ENCODE measurements at places on chromosomes 1 and 21.

DNA sequence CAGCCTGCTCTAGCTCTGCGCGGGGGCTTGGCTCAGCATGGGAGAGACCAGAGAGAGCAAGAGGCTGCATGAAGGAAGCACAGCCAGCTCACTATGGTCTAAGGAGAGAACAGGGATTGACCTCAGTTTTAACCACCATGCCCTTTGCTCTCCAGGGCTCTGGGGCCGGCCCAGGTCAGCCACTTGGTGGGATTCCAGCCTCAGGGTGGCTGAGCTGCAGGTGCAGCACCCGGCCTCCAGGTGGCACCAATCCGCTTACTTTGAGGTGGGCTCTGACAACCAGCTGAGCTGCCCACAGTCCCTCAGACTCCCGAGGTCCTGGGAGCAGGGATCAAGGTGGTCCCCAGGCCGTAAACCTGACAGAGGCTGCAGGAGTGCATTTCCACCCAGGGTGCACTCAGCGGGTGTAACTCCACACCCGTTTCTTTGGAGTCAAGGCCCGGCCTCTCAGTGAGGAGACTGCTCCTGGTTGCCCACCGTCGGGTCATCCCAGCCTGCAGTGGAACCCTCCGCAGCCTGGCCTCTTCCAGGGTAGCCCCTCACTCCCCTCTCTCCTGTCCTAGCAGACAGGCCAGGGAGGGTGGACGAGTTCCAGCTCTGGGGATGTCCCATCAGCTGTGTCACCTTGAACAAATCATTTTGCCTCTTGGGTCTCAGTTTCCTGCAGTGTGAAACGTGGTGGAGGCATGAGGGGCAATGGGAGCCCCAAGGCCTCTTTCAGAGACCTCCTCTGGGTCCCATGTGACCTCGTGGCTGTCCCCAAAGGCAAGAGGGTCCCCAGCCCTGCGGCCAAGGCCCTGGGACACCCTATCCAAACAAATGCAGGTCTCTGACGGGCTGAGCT, 607 bp upstream of the LGR6 start:
- DNase-seq, result peak; percentile 59

DNA sequence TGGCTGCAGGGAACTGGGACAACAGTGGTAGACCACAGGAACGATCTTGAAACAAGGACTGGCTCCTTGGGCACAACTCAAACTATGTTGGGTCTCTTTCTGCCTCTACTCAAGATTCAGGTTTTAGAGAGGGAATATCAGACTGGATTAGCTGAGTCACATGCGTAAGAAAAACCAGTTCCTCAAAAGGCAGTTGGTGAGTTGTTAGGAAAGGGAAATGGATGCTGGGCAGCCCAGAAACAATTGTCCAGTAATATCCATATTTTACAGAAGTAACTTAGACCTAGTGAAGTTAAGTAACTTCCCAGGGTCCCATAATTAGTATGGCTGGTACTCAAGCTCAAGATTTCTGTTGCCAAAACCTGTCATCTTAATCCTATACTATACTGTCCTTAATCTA, 27.0 kb upstream of the TMEM39B start:
- no peak for DNase-seq

- no peak for DNase-seq
Observed at GRCh38 chr1:95953015-95953414, 719.0 kb downstream of the RWDD3 start.

DNA sequence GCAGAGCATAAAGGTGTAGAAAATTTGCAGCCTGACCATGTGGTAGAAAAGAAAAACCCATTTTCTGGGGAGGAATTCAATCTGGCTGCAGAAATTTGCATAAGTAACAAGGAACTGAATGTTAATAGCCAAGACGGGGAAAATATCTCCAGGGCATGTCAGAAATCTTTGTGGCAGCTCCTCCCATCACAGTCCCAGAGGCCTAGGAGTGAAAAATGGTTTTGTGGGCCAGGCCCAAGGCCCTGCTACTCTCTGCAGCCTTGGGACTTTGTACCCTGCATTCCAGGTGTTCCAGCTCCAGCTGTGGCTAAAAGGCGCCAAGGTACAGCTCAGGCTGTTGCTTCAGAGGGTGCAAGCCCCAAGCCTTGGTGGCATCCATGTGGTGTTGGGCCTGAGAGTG, 152.9 kb downstream of the PATJ start:
- no peak for DNase-seq

DNA sequence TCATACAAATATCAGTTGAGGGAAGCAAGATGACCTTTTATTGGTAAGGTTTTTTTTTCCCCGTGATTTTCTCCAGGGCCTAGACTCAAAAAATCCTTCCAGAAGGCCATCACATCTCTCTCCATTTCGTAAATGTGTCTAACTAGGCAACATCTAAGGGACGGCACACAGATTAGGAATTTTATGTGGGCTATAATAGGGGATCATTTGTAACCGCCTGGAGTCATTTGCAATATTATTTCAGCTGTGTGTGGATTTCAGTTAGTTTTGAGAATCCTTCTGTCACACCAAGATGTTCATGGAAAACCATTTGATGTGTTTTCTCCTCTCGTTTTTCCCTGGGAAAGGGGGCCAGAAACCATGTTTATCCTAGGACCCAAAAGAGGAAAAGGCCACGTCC, 63.1 kb downstream of the ATP5PO start:
- DNase-seq, result no peak

- DNase-seq, result no peak
Observed at GRCh38 chr1:70353601-70354331, 756 bp downstream of the ANKRD13C start.

DNA sequence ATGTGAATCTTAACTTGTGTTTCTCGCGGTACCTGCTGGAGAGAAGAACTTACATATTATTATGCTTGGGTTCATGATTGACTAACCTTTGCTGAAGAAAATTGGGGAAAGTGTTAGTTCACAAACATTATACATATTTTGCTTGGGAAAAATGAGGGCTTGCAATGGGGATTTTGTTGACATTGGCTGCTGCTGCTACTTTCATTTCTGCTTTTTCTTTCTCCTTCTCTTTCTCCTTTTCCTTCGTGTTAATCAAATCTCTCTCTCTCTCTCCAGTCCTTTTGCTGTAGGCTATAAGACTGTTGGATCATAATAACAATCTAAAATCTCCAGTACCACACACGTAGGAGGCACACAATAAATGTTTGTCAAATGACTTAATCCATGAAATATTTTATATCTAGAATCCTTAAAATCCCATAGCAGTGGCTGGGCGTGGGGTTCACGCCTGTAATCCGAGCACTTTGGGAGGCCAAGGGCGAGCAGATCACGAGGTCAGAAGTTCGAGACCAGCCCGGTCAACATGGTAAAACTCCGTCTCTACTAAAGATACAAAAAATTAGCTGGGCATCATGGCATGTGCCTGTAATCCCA, 23.0 kb downstream of the IRF2BP2 start:
- DNase-seq, result no peak

GRCh38 chr1:19893687-19894086, 11.5 kb downstream of the OTUD3 start:
- no peak for DNase-seq

- DNase-seq, result peak; percentile 29
Observed at GRCh38 chr1:152189657-152190442, 30.8 kb upstream of the RPTN start.

DNA sequence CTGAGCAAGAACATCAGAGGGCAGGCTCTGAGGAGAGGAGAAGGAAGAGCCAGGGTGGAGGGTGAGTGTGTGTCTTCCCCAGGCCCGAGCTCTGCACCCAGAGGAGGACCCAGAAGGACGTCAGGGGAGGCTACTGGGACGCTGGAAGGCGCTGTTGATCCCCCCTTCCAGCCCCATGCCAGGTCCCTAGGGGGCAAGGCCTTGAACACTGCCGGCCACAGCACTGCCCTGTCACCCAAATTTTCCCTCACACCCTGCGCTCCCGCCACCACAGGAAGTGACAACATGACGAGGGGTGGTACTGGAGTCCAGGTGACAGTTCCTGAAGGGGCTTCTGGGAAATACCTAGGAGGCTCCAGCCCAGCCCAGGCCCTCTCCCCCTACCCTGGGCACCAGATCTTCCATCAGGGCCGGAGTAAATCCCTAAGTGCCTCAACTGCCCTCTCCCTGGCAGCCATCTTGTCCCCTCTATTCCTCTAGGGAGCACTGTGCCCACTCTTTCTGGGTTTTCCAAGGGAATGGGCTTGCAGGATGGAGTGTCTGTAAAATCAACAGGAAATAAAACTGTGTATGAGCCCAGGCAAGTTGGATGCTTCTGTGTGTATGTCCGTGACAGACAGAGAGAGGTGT, 17.1 kb downstream of the BCAN start:
- no peak for DNase-seq

GRCh38 chr1:1537626-1538250, 2.7 kb downstream of the TMEM240 start:
- DNase-seq, result no peak

GRCh38 chr1:55640708-55641473, 425.7 kb upstream of the USP24 start:
- DNase-seq, result no peak

GRCh38 chr1:147647796-147648633, 22.3 kb downstream of the ACP6 start:
- DNase-seq, result no peak

DNA sequence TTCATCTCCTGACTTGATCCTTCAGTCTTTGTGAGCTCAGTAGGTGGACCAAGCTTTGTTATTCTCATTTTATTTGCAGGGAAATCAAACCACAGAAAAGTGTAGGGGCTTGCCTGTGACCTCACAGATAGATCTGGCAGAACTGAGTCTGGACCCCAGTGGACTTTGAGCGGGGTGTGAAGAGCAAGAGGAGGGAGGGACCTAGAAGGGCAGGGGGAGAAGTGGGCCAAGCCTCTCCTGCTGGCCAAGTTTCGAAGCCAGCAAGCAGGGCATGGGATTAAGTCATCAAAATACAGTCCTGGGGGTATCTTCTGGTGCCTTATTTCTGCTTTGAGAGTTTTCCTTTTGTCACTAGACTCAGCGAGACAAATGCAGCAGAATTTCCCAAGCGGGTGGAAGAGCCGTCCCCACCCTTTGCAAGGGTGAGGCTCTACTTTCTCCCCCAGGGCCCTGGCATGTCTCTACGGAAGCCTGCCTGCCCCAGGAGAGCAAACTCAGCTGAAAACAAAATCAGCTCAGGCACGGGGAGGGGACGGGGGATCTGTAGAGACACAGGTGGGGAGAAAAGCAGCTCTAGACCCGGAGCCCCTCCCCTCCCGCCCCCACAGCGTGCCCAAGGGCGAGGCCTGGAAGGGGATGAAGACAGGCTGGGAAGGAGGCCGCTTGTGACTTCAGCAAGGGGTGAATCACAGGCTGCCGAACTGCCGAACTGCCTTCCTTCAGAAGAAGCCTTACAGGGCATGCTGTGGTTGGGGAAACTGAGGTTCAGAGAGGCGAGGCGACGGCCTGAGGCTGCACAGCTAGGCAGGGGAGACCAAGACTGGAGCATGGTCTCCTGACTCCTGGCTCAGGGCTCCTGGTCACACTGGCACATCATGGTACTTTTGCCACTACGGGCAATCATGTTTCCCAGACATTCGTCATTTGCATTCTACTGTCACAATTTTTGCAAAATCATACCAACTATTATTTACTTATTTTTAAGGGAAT, 19.2 kb downstream of the PKP1 start:
- no peak for DNase-seq

GRCh38 chr1:5001466-5001865, 347.1 kb downstream of the AJAP1 start:
- no peak for DNase-seq

GRCh38 chr1:43506233-43506632, 24.4 kb upstream of the PTPRF start:
- no peak for DNase-seq

GRCh38 chr21:46080171-46081021, 17.5 kb upstream of the COL6A2 start:
- no peak for DNase-seq

- DNase-seq, result no peak
Observed at GRCh38 chr1:206468571-206468970, 1.7 kb upstream of the IKBKE start.

- DNase-seq, result no peak
Observed at GRCh38 chr21:43803558-43804300, 14.4 kb downstream of the RRP1 start.

- DNase-seq, result no peak
Observed at GRCh38 chr1:68703921-68704354, 207.1 kb upstream of the DEPDC1 start.

GRCh38 chr1:225896937-225897549, 8.1 kb upstream of the LEFTY1 start:
- DNase-seq, result no peak

- no peak for DNase-seq
Observed at GRCh38 chr1:186617926-186618325, 62.3 kb downstream of the PTGS2 start.

DNA sequence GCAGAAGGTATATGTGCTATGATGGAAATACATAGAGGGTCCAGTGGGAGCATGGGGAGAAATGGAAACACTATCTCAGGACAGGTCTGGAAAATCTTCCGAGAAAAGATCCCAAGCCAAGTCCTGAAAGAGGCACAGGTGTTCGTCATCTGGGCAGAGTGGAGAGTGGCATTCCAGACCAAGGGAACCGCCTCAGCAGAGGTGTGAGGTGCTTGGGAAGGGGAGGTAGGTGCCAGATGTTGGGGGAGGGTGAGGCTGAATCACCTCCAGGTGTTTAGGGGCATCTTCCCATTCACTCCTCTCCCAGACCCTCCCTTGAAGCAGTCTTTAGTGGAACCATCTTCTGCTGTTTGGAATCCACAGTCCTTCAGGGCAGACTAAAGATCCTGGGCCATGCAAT, 23.5 kb upstream of the LRRN2 start:
- no peak for DNase-seq

DNA sequence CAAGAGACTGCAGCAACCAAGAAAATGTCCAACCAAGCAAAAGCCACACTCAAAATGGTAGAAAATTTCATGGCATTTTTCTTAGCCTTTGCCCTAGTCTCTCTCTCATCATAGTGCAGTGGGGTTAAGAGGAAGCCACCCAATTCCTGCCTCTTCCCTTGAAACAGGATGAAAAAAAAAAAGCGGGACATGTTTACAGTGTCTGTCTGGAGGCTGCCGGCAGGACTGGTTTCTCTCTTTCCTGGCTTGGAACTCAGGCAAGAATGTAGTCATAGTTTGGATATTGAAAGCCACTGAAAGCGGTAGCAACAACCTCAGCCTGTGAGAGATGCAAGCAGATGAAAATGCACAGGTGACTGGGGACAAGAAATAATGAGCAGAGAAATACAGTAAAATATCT, 13.3 kb upstream of the TNFSF18 start:
- no peak for DNase-seq

DNA sequence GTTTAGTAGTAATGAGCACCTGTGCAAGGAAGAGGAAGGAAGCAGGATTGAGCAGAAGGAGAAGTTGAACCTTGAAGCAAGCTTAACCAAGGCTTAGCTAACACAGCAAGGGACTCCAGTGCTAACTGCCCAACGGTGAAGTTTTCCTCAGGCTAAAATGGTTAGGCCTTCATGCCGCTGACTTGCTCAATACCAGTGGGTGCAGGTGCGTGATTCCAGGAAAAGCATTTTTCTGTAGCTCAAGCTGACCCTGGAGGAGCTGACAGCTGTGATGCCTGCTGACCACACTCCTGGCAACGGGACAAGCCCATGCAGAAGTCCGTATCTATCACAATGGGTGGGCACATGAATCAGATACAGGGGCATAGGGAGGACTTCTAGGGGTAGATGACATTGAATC, 76.5 kb upstream of the FGGY start:
- no peak for DNase-seq

Measured in NCI-H187 (cell line).